ENCODE measurements at places on chromosomes 11 and 22.

- DNase-seq = no peak
Observed at GRCh38 chr22:44893731-44894080, 116.1 kb downstream of the PHF21B start.

DNA sequence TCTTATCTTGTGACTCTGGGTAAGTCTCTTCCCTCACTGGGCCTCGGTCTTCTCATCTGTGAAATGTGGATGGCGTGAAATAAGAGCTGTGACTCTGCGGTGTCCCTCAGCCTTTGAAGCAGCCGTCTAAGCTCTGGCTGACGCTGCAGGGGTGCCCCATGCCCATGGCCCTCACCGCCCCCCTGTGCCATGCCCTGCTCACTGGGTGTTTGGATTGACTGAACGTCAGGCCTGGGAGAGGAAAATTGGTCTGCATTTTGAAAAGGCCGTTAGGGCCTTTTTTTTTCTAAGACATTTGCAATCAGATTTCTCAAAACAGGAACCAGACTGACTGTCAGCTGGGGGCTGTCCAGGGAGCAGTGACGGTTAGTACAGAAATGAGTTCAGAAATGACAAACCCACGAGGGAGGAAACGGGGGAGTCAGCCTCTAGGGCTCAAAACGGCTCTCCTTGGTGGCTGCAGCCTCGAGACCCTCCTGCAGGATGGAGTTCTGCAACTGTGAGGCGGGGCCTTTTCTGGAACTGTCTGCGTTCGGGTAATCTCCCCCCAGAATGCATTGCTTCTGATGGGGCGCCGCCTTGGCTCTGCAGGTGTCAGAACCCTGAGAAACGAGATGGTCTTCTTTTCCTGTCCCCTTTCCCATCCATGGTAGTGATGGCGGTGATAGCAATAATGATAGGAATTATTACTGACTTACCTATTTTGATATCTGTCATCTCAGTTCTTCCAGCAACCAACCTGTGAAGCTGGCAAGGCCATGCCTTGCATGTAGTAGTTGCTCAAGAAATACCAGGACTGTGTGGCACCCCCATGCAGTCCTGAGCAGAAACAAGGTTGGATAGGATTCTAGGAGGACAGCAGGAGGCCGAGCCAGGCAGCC lies 2.0 kb downstream of the GRK2 start:
- DNase-seq = no peak

DNA sequence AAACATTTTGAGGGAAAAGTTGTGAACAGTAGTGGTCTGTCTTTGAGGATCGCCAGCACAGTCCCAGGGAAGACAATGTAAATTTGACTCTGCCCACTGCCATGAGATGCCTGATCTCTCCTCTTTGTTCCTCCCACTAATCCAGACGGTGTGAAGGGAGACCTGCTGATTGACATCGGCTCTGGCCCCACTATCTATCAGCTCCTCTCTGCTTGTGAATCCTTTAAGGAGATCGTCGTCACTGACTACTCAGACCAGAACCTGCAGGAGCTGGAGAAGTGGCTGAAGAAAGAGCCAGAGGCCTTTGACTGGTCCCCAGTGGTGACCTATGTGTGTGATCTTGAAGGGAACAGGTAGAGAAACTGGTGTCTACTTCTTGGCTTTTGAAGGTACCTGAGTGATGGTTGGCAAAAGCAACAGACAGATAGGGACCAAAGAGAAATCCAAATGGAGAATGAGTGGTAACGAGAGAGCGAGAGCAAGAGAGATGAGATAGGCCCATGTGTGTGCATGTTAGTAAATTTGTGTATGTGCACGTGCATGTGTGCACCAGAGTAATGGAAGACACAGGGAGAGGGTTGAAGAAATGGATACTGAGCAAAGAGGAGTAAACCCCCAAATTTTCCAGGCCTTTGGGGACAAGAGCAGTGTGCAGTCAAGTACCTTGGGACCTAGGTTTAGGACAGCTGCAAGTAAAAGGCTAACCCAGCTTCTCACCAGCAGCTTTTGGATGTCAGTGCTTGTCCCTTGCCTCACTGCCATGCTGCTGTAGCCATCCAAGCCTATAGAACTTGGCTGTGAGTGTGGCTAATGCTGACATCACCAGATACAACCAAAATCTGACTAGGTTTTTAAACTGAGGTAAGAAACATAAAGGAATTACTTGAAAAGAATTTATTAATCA lies 1.9 kb downstream of the NNMT start:
- no peak for DNase-seq

DNA sequence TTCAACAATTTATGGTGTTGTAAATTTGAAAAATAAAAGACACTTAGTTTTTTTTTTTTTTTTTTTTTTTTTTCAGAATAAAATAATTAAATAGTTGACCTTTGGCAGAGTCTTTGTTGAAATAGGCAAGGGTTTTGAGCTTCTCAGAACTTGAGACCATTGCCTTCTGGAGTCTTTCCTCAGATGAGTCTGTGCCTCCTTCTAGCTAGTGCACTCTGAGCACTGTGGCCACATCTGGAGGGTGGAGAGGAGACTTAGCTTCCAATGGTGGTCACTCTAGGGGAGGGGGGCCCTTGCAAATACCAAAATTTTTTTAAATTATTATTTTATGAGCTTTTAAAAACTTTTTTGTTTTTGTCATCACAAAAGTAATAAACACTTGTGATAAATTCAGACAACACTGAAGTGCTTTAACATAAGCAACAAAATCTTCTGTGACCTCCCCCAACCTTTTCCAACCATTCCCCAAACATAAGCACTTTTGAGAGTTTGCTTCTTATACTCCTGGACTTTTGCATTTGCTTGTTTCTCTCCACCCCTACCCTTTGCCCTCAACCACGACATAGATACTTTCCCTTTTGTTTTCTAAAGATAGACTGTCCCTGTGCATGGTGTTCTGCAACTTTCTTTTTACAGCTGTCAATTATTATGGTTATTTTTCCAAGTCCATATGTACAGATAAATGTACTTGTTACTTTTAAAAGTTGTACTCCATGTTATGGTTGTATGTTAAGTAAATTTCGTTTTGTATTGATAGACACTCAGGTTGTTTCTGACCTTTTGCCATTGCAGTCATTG lies 41.1 kb downstream of the BMAL1 start:
- no peak for DNase-seq

GRCh38 chr11:29634244-29634643 lies 382.6 kb downstream of the KCNA4 start:
- DNase-seq = no peak

GRCh38 chr22:29581799-29582198 lies 886 bp upstream of the NIPSNAP1 start:
- DNase-seq = no peak
